ENCODE measurements at places on chromosomes 5 and 9. TPM values are rescaled to one million over a fixed set of nuclear protein-coding genes. Genes with fewer than 3 reads are reported as not detected.

The IL13 gene
- total RNA-seq, result not detected

The PCDHB5 gene
- 4.4 TPM for total RNA-seq

The GPRIN1 gene
- total RNA-seq, result 0.53 TPM

The MCTP1 gene
- total RNA-seq, result 63.1 TPM

The FOXE1 gene
- total RNA-seq, result not detected

The FOXD4 gene
- 0.45 TPM for total RNA-seq

All from sciatic nerve (tissue), 2 donors.